Retina (tissue), 1 donor: ENCODE measurements at places on chromosomes 2 and 18.

DNA sequence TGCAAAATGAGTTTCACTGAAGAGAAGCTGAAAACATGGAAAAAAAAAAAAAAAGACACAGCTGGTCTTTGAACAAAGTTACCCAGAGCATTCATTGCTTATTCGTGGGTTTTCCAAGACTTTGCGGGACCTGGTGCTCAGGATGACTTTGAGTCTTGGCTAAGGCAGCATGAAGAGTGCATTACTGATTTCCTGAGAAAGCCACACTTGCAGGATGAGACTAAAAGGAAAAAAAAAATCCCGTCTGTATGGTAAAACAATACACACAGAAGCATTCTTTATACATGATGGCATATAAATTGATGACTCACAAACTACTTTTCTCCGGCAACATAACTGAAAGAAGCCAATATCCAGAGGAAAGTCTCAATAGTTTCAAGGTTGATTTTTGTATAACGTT, 195.4 kb downstream of the SPP2 start:
- peak; percentile 18 for DNase-seq

- DNase-seq, result no peak
Measured at GRCh38 chr18:23151414-23152099, 16.3 kb downstream of the CABLES1 start.

GRCh38 chr2:189555232-189555631, 25.4 kb downstream of the SLC40A1 start:
- DNase-seq, result no peak

GRCh38 chr2:73128841-73129535, 16.2 kb upstream of the RAB11FIP5 start:
- no peak for DNase-seq

- no peak for DNase-seq
Measured at GRCh38 chr2:221610255-221610654, 38.2 kb upstream of the EPHA4 start.

GRCh38 chr2:133819906-133820305, 251.6 kb upstream of the NCKAP5 start:
- no peak for DNase-seq

- DNase-seq, result no peak
Measured at GRCh38 chr18:75173125-75173432, 35.9 kb downstream of the PTGR3 start.

DNA sequence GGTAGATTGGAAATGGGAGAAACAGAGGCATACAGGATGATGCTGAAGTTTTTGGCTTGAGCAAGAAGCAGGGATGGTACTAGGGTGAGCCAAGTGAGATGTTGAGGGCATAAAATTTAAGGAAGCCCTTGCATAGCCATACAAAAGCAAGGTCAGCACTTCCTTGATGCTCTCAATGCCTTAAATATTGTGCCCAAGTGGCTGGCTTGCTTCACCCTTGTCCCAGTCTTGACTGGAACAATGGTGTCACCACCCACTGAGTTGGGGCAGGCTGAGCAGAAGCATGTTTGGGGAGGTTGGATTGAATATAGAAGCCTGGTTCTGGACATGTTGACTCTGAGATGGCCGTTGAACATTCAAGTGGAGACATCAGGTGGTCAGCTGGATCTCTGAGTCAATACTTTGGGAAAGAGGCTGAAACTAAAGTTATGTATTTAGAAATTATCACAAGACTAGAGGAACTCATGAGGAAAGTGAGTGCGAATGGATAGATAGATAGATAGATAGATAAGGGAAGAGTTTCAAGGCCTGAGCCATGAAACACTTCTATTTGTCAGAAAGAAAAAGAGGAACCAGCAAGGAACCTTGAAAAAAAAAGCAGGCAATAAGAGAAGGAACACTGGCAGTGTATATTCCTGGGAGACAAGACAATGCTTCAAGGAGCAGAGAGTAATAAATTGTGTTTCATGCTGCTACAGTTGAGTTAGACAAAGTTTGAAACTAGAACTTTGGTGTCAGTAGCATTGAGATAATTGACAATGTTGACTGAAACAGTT, 43.0 kb upstream of the HNMT start:
- no peak for DNase-seq

DNA sequence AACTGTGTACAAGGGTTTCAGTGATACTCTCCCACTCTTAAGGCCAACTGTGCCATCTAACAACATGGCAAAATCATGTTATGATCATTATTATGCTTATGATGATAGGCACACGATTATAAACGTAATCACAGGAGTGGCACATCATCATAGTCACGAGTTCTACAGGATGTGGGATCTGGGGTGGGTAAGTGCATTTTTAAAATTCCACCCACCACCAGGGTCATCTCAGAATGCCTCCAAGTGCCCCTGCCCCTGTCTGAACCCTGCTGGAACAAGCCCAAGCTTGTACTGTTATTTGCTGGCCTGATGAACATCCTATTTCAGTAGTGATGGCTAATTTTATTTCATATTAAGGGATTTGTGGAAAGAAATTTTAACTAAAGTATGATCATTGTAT, 117.8 kb downstream of the PTPRM start:
- no peak for DNase-seq

GRCh38 chr2:59461127-59461526, 1092.3 kb downstream of the BCL11A start:
- no peak for DNase-seq

DNA sequence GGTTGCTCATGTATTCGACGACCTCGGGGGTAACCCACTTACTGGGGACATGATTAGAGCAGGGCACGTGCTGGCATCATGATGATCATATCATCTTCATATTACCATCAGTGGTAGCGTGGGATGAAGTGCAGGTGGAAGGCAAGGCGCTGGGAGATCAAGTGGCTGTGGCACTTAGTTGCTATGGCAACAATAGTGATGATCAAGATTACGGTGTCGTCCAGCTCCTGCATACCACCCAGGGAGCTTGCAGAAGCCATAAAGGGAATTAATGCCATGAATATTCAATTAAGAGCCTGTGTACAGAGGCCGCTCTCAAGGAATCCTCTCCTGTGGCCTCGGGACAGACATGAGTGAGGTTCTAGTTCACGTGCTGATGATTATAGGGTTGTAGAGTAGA, 237.2 kb upstream of the COPS8 start:
- DNase-seq, result peak; percentile 58

DNA sequence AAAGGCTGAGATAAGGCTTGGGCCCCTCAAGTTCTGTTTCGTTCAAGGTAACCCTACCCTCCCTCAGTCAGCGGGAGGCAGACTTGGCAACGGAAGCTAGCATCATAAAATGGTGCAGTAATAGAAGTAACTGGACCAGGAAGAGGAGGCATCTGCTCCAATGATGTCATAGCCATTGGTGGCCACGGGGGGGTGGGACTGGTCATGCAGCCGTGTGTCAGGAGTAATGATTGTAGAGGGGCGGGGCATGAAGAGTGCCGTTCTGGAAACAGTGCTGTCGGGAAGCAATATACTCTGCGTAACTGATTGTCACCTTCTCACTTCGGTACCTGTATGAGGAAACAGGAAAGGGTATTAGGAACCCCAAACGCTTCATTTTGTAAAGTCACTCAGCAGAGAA, 6.9 kb upstream of the POLR2D start:
- DNase-seq, result no peak

GRCh38 chr2:27963472-27963871, 72.9 kb downstream of the BABAM2 start:
- DNase-seq, result no peak

DNA sequence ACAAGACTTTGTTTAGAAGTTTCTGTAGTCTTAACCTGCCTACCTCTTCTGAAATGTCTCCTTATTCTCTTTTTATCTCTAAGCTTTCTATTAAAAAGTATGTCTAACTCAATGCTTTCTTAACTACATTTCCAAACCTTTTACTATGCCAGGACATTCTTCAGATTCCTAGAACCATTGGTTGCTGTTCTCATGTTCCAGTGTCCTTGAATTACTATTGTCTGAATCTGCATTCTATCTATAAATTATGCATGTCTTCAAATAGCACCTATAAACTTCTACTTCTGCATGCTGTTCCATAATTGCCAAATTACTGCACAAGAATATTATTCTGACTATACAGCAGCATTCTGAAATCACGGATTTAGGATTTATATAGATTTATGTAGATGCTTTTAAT, 166.0 kb upstream of the VWC2L start:
- no peak for DNase-seq

DNA sequence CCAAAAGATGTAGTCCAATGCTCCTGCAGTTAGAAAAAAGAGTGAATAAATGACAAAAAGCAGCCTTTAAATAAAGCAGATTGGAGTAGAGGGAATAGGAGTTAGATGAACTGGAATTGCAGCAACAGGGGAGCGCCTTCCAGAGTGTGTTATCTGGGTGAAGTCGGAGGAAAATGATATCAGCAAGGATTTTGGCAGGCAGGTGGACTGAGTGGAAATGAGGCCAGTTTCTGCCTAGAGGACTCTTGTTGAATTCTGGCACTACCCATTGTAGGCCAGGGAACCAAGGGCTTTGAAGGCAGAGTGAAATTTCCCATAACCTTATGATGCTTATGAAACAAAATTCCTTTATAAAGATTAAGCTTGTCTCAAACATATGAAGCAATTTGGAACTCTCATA, 59.8 kb downstream of the AKAIN1 start:
- DNase-seq, result no peak

DNA sequence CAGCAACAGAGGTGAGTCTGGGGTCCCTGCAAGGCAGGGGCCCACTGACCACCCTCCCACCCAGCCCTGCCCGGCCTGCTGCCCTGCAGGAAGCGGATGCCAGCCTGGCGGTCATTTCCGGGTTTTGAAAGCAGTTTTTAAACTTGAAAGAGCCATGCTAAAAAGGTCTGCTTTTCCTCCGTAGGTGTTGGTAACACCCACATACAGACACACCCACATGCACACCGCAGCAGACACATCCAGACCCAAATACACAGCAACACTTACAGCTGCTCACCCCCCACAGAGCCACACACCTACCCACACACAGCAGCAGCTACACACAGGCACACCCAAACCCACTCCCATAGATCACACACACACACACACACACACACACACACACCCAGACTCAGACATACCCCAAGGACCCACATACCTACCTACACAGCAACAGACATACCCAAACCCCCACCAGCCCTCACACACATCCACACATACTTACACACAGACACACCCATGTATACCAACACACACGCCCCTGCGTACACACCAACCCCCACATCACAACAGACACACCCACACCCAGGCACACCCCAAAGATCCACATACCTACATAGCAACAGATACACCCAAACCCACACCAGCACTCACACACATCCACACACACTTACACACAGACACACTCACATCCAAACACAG, 7.6 kb downstream of the ZFP36L2 start:
- DNase-seq, result no peak

- DNase-seq, result no peak
Measured at GRCh38 chr18:13019301-13019700, 28.1 kb downstream of the CEP192 start.

DNA sequence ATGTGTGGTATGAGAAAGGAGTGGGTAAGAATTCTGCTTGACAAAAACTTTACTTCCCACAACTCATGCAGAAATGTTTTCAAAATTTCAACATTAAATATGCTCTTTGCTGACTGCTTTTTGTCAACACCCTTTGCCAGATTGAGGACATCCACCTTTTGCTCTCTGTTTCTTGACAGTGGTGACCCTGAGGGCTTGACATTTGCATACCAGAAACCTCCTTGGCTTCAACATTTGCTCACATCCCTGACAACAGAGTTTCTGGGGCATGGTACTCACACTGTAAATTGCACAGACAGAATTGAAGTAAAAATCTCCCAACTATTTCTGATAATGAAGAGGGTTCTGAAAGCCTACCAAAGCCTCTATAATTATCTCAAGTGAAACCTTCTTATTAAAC, 95.7 kb downstream of the RND3 start:
- DNase-seq, result no peak

DNA sequence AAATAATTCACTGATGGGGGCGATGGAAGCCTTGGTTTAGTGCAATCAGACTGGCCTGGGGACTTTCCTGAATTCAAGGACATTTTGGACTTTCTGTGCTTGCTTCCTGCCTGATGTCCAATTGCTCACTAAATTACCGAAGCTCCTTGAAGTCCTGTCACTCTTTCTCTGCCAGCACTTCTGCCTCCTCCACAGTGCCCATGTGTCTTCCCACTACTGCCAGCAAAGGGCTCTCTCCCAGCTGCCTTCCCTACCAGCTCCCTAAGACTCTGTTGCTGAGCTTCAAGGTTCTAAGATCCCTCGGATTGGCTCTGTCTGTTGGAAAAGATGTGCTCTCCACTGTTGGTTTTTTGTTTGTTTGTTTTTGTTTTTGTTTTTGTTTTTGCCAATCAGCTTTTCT, 158.1 kb downstream of the MTCL1 start:
- DNase-seq, result no peak

- DNase-seq, result no peak
Measured at GRCh38 chr18:30381826-30382225, 660.7 kb downstream of the DSC3 start.

DNA sequence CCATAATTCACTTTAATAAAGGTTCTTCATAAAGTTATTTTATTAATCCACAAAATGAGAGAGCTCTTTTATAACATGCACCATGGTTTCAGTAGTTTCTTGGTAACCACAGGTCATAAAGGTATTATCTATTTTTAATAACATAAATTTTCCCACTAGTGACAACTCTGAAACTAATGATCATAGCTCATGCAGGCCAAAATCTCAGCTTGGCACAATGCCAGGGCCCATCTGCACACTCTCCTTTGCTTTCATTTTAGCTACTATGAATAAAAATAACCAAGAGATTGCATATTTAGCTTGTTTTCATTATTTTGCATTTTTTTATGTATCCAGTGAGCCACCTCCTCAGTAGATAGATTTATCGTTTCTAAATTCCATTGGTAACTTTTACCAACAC, 691.8 kb upstream of the CHAC2 start:
- no peak for DNase-seq

GRCh38 chr2:163553601-163554000, 182.2 kb downstream of the FIGN start:
- no peak for DNase-seq

DNA sequence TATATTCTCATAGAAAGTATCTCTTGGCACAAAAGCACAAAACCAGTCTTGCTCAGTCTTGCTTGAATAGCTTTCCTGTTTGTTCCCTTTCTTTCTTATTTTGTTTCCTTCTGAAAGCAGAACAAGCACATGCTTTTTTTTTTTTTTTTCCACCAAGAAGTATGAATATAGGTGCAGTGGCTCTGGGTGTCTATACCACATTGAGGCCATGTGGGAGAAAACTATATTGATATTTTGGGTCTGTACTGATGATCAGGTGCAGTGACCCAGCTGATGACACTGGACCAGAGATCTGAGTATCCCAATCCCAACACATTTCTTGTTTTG, 28.7 kb downstream of the GEMIN6 start:
- DNase-seq, result no peak

DNA sequence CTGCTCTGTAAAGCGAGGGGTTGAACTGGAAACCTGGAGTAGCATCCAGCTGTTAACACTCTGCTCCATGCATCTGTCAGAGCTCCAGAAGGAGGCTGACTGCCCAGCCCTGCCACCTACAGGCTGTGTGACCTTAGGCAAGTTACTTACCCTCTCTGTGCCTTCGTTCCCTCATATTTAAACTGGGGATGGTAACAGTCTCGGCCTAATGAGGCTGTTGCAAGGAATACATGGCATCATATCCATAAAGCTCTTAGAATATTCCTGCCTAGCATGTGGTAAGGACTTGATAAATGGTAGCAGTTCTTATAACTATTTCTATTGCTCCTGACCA, 80.6 kb downstream of the LRRFIP1 start:
- no peak for DNase-seq
